ENCODE measurements at places on chromosomes 1 and 21.

DNA sequence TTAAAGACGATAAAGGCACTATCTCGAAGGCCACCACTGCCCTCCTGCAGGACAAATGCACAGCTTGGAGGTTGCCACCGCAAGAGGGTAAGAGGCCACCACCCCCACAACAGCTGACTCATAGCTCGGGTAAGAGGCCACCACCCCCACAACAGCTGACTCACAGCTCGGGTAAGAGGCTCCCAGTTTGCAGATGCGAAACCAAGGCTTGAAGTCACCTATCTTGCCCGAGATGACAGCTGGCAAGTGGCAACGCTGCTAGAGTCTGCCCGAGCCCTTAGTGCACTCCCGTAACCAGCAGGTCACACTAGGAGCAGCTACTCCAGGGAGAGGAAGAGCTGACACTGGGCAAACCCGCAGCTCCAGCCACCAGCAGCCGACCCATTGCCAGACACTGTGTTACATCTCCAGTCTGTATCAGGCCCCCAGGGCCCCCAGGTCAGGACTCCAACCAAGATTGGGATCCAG lies 17.1 kb upstream of the SPSB1 start:
- peak; percentile 92 for DNase-seq

GRCh38 chr21:45004481-45005247 lies 64.8 kb downstream of the SLX9 start:
- DNase-seq: no peak

DNA sequence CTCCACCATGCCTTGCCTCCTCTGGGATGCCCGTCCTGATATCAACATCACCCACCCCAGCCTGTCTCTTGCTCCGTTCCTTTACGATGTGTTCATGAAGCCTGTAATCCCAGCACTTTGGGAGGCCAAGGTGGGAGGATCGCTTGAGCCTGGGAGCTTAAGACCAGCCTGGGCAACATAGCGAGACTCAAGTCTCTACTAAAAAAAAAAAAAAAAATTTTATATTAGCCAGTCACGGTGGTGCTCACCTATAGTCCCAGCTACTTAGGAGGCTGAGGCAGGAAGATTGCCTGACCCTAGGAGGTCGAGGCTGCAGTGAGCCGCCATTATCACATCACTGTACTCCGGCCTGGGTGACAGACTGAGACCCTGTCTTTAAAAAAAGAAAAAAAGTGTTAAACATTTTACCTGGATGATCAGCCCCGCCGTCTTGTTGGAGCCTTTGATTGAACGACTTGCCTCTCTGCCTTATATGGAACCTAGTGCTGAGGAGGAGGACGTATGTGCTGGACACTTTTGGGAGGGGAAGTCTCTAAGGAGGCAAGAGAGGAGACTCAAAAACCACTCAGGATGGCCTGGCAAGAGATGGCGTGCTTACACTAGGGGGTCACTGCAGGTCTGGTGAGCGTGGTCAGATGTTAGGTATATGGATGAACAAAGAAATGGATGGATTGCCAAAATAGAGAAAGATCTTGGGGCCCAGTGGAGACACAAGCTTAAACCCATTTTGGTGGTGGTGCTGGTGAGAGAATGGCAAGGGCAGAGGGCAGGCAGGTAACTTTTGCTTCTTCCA lies 80.5 kb upstream of the IFFO2 start:
- no peak for DNase-seq

DNA sequence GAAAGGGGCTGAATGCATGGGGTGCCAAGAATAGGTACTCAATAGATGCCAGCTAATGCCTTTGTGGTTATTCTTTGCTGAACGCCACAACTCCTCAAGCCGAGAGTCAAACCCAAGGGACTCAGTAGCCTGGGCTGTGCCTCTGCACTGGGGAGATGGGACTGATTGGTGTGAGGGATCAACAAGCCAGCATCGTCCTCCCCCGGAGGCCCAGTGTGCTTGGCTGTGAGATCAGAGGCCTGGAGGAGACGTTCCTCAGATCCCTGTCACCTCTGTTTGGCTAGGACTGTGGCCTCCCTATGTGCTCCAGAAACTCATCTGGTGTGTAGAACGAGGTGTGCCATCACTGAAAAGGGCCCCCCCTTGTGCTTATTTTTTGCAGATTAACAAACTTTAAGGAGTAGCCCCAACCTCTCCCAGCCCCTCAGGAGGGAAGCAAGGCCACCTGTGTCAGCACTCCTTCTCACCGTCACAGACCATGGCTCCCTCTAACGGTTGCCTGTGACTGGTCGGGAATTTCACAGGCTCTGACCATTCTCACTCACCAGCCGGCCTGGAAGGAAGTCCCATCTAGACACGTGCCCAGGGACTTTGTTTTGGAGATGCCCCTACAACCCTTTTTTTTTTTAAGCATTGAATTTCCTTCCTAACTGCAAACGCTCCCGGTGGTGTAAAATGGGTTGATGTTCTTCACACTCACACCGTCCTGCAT lies 194.0 kb upstream of the VAMP3 start:
- DNase-seq: peak; percentile 47

- DNase-seq: peak; percentile 24
Observed at GRCh38 chr1:52567943-52568342, 15.1 kb upstream of the TUT4 start.

DNA sequence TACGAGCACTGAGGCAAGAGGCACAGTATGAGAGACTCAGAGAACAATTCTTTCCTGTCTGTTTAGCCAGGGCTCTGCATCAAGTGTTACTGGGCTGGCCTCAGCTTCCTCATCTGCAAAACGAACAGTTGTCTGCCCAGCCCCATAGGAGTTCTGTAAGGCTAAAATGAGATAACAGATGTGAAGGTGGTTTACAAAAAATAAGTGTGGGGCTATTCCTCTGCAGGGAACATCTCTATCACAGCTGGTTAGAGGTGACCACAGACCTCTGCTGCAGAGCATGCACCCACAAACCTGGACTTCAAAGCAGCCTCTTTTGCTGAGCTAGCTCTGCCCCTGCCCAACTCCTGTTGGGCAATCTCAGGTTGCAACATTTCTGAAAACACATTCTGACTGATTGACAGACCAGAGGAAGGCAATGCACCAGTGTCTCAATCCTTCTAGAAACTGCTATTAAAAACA lies 10.5 kb upstream of the OLIG1 start:
- DNase-seq: no peak

DNA sequence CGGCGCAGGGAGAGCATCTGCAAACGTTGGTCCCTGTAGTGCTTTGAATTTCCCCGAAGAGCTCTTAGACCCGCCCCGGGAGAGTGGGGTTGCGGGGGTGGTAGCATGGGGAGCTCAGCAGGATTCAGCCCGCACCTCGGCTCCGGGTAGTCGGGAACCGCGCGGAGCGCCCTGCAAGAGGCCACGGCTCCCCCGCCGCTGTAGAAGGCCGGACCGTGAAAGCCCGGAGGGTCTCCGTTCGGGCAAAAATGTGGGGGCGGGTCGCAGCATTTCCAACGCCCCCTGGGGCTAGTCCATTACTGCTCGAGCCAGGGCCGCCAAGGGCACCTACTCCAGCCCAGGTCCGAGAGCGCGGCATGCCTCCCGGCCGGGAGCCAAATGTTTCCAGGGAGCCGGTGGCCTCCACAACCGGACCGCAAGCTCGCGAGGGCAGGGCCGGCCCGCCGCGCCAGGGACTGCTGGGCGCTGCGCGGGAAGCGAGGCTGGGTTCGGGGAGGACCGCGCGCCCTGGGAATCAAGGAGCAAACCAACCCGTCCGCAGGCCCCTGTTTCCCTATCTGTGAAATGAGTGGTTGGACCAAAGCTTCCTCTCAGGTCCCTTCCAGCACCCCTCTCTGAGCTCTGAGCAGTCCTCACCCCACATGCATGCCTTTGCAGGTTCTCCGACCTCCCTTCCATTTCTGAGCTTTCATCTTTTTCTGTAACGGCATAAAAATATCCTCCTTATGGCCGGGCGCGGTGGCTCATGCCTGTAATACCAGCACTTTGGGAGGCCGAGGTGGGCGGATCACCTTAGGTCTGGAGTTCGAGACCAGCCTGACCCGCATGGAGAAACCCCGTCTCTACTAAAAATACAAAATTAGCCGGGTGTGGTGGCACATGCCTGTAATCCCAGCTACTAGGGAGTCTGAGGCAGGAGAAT lies 775 bp upstream of the TMEM63A start:
- peak; percentile 77 for DNase-seq

GRCh38 chr1:109770331-109771095 lies 6.8 kb upstream of the EPS8L3 start:
- no peak for DNase-seq

GRCh38 chr21:31482460-31482859 lies 138.4 kb upstream of the TIAM1 start:
- no peak for DNase-seq

GRCh38 chr1:219553934-219554502 lies 58.9 kb downstream of the ZC3H11B start:
- no peak for DNase-seq
